ENCODE measurements at places on chromosomes 6 and 20. TPM values are rescaled to one million over a fixed set of nuclear protein-coding genes. Genes with fewer than 3 reads are reported as not detected.

The SLC17A3 gene
- total RNA-seq: not detected

The C6orf136 gene
- 12.9 TPM for total RNA-seq

The HLA-DOB gene
- total RNA-seq: not detected

The VAPB gene
- 21.7 TPM for total RNA-seq

The ULBP3 gene
- 0.79 TPM for total RNA-seq

The SLC35D3 gene
- total RNA-seq: 0.90 TPM

The PDE7B gene
- total RNA-seq: 0.56 TPM

Measured in pancreas (tissue), 10 donors.